ENCODE measurements at places on chromosomes 4 and X. TPM values are rescaled to one million over a fixed set of nuclear protein-coding genes. Genes with fewer than 3 reads are reported as not detected.

The LRAT gene
- 0.70 TPM for total RNA-seq

The C4orf33 gene
- total RNA-seq, result 3.6 TPM

The RHOXF2 gene
- not detected for total RNA-seq

The MAGEA8 gene
- not detected for total RNA-seq

The SYP gene
- not detected for total RNA-seq

The PABPC1L2B gene
- total RNA-seq, result not detected

The TLR3 gene
- 9.1 TPM for total RNA-seq

The JAKMIP1 gene
- total RNA-seq, result not detected

The FAM236A gene
- not detected for total RNA-seq

The DDX53 gene
- total RNA-seq, result not detected

The GATB gene
- total RNA-seq, result 16.8 TPM

The LIN54 gene
- 5.6 TPM for total RNA-seq

The KLHL2 gene
- 20.8 TPM for total RNA-seq

The PCDH10 gene
- not detected for total RNA-seq

The SPANXB1 gene
- not detected for total RNA-seq

DNA sequence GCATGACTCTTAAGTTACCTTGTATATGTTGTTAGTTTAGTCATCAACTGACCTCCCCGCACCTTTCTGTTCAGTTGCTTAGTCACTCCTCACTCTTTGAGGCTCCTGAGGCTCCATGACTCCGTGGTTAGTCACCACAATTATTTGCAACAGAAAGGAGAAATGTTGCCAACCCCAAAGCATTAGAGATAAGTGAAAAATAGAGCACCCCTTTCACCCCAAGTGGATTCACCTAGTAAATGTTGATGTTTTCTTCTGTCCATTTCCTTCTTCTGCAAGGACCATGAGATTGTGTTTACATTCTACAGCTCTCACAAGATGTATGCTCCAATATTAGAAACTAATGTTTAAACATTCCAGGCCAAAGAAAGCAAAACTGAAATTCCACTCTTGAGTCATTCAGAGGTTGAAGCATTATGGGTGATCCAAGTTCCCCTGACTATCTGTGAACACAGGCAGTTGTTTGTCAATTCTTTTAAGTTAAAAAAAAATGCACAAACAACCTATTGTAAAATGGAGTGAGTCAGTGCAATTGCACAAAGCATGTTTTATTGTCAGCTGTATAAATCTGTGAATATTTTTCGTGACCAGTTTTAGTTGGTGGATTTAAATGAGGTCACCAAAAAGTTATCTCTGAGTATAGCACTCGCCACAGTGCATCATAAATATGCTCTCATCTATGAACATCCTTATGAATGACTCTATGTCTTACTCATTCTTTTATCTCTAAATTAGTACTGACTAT is 552.4 kb upstream of the MAGEB2 start:
- no peak for DNase-seq

DNA sequence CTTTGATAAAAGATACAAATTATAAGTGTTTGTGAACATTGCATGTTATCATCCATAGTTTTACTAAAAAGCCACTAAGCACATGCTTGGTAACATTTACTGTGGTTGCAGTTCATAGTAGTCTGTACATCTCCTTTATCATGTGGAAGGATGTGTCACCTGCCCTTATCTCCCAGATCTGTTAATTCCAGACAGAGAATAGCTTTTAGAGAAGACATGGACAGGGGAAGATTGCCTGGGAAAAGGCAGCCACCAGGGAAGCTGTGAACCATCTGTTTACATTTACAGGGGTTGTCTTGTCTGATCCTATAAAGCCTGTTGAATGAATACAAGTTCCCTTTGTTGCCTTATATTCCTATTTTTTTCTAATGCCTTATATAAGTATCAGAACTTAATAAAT is 396.0 kb downstream of the FAT4 start:
- DNase-seq, result no peak

GRCh38 chr4:165151734-165152133 is 39.1 kb upstream of the TMEM192 start:
- DNase-seq, result no peak

GRCh38 chr4:1001561-1002130 is 8.4 kb upstream of the SLC26A1 start:
- DNase-seq, result no peak

DNA sequence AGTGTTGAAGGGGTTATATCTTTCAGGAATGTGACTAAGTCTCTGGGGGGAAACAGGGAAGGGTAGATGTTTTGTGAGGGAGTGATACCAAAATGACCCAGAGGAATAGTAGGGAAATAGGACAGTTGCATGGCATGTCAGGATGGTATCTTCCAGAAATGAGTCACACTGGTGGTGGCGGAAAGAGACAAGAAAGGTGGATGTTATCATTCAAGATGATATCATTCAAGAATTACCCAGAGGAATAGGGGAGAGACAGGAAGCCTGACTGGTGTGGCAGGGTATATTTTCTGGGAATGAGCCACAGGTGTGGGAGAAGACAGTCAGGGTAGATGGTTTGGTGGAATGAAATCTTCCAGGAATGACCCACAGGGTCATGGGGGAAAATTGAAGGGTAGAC is 61.1 kb downstream of the MAOA start:
- DNase-seq, result no peak

DNA sequence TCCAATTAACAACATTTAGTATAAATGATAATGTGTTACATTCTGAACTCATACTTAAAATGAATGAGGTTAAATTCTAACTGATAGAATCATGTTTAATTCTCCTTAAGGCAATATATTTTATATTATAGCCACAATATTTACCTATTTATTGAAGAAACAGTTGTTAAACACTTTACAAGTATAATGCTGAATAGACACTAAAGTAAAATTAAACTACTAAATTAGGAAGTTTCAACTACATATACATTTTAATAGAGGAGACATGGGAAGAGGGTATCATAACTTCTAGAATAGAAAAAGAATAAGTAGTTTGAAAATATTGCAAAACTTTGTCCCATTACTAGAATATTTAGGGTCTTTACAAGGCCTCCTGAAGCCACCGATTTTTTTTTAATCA is 36.2 kb upstream of the GRIA2 start:
- no peak for DNase-seq

GRCh38 chr4:921830-922331 is 10.2 kb downstream of the GAK start:
- no peak for DNase-seq

DNA sequence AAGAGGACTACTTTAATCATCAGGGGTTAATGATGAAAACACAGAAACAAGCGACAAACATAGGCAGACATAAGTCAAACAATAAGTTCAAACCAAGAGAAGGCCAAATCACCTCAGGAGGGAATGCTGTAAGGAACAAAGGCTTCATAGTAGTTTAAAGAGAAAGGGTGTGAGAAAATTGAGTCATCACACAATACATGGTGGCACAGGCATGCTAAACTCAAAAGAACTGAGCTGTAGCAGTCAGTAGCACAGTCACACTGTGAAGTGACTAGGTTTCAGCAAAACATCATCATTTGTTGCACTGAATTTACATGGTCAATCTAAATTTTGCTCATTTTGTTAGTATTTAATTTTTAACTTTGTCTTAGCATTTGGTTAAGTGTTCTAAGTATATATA is 24.2 kb downstream of the SMC1A start:
- no peak for DNase-seq

DNA sequence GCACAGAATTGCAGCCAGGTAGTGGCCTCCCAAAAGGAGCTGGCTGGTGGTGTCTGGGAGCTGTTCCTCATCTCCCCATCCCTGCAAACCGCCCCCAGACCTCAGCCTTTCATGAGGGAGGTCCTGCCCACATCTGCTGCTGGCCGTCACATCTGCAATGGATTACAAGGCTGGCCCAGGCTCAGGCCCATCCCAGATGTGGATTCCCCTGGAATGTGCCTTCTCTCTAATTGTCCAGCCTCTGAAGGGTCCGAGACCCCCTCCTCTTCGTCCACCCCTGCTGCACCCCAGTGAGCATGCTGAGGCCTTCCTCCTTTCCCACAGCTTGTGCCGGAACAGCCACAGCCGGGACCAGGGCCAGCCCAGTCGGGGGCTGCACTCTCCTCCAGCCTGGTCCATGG is 115.0 kb upstream of the NALF2 start:
- DNase-seq, result no peak

DNA sequence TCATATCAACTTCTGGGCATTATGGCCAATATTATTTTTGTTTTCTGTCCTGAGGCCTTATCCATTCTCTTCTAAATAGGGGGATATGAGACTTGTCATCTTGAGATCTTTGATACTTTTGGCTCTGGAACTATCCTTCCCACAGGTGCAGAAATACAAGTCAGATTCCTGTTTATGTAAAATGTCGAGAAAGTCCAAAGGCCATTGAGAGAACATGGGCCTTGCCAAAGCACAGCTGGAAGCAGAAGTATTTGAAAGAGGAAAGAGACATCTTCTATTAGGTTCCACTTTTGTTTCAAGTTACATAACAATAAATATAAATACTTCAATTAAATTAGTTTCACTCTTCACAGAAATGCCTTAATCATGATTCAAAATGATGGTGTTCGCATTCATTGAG is 20.8 kb upstream of the PRSS48 start:
- DNase-seq, result no peak

DNA sequence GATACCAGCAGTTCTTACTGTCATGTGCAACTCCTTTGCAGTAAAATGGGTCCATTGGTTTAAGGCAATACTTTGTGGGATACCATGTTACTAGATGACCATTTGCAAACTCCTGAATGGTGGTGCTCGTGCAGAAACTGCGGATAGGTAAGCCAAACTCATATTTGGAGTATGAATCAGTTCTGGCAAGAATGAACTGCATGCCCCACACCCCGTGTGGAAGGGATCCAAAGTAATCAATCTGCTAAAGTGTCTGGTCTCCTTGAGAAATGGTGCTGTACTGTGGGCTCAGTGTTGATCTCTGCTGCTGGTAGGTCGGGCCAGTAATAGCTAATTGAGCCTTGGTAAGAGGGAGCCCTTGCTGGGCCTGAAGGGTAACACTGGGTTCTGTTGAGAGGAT is 4.2 kb upstream of the TAB3 start:
- DNase-seq, result no peak
